ENCODE measurements at places on chromosomes 2 and 18.

DNA sequence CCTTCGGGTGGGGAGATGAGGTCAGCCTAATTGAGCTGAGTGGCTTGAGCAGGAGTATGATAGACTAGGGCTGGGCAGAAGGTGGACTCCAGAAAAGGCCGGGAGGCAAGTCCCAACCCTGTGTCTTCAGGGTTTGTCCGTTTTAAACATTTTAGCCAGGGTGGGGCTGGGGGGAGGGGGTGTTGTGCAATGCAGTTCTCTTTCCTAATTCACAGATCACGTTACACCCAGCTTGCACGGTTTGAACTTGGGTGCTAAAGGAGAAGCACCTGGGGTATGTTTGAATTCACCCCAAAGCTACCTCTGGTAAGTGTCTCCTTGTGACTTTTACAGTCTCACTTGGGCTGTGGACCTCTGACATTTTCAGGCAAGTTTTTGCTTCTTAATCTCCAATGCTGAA lies 233.3 kb downstream of the AGAP1 start:
- DNase-seq, result no peak

GRCh38 chr18:36658611-36659010 lies 170.2 kb downstream of the TPGS2 start:
- no peak for DNase-seq

GRCh38 chr18:22939649-22940048 lies 6.5 kb downstream of the RBBP8 start:
- DNase-seq, result no peak

- DNase-seq, result no peak
Measured at GRCh38 chr2:15923597-15923996, 16.8 kb upstream of the MYCN start.

- no peak for DNase-seq
Measured at GRCh38 chr2:173869244-173870229, 95.6 kb downstream of the SP3 start.

Measured in stimulated activated CD8-positive, alpha-beta memory T cell treated with anti-CD3 and anti-CD28 coated beads, Interleukin-7, amount 100 ng/mL, for 4 hours (primary cell).